ENCODE measurements at places on chromosomes 3 and 15.

DNA sequence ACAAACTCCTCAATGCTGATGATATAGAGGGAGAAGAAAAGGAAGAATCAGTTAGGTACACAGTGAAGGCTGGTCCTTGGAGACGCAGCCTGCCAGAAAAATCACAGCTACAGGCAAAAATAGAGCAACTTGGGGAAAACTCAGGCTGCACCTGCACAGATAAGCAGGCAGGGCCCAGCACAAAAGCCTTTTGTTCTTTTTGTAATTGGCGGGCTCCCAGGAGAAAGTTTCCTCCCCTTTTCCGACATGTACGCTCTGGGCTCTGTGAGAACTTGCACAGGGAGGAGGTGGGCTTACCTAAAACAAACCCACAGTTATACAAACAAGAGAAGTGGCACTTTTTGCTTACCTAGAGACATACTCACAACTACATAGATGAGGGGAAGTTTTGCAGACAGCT lies 813.4 kb upstream of the EPHA6 start:
- DNase-seq, result peak; percentile 8

GRCh38 chr3:16252988-16253387 lies 11.8 kb downstream of the DPH3 start:
- DNase-seq, result no peak

DNA sequence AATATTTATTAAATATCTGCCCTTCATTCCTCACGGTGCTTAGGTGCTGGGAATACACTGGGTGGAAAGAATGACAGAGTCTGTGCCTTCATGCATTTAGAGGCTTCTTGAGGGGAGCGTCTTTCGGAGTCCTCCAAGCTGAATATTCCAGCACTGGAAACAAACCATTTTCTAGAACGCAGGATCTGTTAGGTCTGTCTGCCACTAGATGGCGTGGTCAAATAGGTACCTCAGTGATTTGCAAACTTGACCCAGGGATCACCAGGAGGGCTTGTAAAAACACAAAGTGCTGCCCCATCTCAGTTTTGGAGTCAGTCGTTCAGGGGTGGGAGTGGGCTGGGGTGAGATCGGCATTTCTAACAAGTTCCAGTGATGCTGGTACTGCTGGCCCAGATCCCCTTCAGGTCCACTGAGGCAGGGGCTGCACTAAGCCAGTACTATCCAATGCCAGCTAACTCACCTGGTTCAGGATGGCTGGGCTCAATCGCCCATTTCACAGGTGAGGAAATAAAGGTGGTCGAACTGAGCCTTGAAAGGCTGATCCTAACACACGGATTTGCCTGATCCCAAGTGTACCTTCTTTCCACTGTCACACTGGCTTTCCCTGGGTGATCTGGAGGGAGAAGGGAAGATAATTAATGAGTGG lies 14.8 kb downstream of the ARNT2 start:
- DNase-seq, result no peak

- no peak for DNase-seq
Measured at GRCh38 chr3:124780356-124780755, 50.1 kb downstream of the UMPS start.

DNA sequence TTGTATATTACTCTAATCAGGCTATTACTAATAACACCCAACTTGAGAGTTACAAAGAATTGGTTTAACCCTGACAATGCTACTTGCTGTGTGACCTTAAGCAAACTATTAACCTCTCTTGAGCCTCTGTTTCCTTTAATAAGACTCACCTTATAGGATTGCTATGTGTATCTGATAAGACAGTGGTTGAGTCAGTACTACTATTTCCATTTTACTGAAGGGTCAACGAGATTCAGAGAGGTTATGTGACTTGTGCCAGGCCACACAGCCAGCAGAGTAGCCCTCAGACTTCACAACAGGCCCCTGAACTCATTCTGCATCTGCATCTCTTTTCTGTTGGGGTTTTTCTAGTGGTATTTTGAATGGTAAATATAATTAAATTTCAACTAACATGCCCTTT lies 420.1 kb downstream of the MAGI1 start:
- no peak for DNase-seq

- no peak for DNase-seq
Measured at GRCh38 chr3:197463279-197463678, 92.5 kb downstream of the BDH1 start.
